Activated CD8-positive, alpha-beta memory T cell treated with anti-CD3 and anti-CD28 coated beads, Interleukin-2, amount 50 U/mL, for 4 hours (primary cell): ENCODE measurements at places on chromosomes 11 and 22.

DNA sequence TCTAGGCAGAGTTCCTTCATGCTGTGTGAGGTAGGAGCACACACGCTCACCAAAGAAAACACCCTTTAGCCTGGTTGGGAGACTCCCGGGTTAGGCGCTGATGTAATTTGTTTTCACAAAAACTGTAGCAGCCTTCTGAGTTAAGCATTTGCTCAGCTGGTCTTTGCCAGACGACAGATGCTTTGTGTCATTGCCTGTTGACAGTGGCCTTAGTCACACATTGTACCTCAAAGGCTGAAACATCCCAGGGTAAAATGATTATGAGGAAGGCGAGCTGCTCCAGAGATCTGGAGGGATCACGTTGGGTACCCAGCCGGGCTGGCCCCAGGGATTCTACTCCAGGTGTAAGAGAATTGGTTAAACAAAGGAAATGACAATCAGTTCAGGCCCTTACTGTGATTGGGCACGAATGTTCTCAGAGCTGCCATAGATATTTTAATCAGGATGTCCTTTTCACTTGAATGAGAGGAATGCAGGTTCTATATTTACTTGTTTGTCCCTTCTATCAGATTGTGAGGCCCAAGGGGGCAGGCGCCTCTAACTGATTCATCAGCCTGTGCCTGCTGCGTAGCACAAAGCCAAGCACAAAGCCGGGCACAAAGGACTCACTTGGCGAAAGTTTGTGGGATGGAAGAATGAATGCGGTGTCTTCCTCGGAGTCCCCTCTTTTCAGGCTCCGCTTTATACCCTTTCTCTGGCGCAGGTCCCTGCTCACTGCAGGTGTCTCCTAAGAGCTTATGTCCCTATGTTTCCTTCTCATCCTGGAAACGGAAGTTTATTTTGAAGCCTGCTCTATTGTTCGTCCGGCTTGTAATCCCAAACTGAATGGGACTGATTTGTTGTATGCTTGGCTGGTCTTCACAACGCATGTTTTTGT lies 47.1 kb downstream of the ADM start:
- no peak for DNase-seq

GRCh38 chr11:8040261-8040920 lies 40.6 kb upstream of the TUB start:
- no peak for DNase-seq

DNA sequence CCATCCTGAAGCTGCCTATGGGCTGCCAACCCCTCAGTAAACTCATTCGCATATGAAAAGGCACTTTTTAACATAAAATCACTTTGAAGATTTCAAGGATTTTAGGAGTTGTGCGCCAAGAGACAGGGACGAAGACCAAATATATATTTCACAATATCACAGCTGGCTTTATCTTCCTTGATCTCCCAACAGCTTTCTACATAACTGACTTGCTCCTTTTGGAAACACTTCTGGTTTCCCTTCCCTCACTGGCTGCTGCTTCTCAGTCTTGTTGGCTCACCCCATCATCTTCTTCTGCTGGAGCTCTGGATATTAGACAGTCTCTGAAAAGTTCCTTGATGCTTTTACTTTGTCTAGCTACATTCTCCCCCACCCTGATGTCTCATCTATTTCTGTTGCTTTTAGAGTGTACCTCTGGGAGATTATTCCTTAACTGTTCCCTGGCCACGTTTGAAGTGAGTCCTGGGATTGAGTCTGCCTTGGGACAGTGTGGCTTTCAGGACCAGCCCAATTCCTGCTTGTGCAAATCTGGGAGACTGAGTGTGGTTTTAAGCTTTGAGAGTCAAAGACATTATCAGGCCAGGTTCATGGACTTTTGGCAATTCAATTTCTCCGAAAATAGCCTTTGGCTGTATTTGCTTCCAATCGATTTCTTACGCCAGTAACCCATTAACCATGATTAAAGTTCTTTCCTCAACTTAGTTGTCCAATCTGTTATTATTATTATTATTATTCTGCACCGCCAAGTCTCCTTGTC lies 30.9 kb upstream of the NNMT start:
- no peak for DNase-seq

DNA sequence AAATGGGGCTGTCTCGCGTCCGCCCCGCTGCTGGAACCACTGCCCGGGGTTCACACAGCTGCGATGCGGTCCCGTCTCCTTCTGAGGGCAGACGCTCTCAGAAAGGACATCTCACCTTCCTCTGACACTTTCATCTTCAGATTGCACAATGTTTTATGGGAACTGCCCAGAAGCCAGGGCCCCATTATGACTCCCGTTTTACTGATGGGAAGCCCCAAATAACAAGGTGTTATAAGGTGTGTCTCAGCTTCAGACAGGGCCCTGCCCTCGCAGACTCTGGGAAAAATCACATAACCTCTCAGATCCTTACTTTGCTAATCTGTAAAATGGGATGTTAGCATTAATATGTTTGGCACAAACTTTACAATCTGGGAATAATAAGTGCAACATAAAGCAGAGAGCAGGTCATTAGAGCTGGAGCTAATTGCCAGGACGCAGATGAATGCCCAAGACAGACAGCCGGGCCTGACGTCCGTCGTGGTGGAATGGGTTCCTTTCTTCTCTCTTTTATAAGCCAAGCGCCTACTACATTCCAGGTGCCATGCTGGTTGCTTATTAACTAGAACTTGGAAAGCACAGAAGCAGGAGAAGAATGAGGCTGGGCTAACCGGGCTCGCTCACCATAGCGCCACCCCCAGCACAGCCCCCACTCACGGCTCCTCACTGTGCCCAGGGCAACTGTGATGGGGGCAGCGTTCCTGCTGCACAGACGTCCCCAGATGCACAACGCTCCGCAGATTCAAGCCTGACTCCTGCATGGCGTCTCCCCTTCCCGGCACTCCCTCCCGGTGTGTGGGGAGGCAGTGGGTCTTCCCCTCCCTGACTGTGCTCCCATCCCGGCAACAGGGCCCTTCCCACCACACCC lies 43.8 kb downstream of the TRMU start:
- no peak for DNase-seq
